Fibroblast of pulmonary artery (primary cell): ENCODE measurements at places on chromosomes 3 and 15.

- DNase-seq = no peak
Measured at GRCh38 chr3:146464783-146465182, 4.6 kb downstream of the PLSCR2 start.

DNA sequence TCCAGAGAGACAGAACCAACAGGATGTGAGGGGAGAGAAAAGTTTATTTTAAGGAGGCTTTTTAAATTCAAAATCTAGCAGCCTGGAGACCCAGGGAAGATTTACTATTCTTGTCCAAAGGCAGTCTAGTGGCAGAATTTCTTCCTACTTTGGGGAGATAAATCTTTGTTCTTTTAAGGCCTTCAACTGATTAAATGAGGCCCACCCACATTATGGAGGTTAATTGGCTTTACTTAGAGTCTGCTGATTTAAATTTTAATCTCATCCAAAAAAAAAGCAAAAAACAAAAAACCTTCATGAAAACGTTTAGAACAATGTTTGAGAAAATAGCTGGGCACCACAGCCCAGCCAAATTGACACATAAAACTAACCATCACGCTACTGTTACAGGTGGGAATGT lies 41.3 kb downstream of the TMOD3 start:
- no peak for DNase-seq

GRCh38 chr15:85766001-85766831 lies 28.5 kb downstream of the KLHL25 start:
- no peak for DNase-seq

- no peak for DNase-seq
Measured at GRCh38 chr3:112889357-112889756, 42.7 kb upstream of the CD200R1L start.

DNA sequence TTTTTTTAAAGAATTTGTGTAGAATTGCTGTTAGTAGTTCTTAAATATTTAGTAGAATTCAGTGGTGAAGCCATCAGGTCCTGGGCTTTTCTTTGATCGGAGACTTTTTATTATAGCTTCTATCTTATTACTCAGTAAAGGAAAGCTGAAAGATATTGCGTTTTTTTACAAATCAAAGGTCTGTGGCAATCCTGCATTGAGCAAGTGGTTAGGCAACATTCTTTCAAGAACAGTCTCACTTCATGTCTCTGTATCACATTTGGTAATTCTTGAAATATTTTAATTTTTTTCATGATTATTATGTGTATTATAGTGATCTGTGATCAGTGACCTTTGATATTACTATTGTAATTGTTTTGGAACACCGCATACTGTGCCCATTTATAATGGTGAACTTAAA lies 140.8 kb downstream of the UNC13C start:
- DNase-seq = peak; percentile 17

GRCh38 chr3:189941679-189942078 lies 179.0 kb downstream of the P3H2 start:
- DNase-seq = peak; percentile 27

DNA sequence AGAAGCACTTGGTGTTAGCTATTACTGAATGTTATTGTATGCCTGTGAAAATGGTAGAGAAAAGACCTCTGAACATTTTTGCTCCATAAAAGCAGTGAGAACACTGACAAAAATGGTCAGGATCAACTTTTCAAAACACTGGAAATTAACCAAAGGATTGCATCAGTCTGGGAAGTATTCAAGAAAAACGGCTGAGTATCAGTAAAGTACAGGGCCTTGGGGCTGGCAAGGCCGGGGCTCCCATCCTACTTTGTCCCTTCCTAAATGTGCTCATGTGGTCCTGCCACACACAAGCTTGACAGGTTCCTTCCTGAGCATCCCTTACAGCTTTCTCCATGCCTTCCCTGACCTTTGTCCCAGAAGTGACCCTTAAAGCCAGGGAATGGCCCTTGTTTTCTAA lies 84.0 kb downstream of the CFAP20DC start:
- peak; percentile 34 for DNase-seq

- no peak for DNase-seq
Measured at GRCh38 chr15:82124331-82125263, 78.8 kb upstream of the MEX3B start.

- no peak for DNase-seq
Measured at GRCh38 chr3:173785004-173785403, 387.5 kb downstream of the NLGN1 start.

DNA sequence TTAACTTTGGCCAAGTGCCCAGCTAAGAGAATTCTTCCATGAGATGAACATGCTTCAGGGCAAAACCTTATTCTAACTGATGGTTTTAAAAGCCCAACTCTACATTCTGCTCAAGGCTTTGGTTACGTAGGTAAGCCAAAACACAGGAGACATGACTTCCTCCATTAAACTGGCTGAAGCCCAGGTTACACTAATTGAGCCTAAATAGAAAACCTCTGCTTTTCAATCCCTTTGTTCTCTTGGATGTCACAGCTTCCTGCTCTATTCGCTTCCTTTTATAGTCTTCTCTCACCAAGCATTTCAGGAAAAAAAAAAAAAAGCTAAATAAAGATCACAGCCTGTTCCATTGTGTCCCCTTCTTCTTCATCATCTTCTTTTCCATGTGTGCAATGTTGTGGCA lies 420.4 kb downstream of the TIGIT start:
- DNase-seq = peak; percentile 6

DNA sequence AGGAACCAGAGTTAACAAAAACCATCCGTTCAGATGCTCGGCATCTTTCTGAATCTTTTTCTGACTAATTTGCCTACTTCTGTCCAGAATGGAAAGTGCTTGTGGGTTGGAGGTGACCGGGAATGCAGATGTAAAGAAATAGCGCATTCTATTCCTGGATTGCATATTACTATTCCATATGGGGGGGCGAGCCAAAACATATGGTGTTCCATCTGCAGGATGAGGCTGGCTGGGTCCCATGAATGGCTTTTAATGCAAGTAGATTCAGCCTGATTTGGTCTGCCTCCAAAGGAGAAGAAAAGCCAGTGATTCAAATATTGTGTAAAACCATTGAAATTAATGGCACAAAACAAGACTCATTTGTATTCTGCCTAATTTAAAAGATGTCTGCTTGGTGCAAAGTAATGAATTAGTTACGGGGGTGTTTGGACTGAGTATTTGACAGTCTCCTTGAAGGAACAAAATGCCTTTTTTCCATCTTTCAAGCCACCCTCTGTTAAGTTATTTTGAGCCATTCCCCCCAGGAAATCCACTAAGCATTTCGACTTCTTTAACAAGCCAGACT lies 99.0 kb downstream of the ST8SIA2 start:
- DNase-seq = no peak

GRCh38 chr15:71350622-71351378 lies 235.5 kb downstream of the THSD4 start:
- DNase-seq = no peak

GRCh38 chr15:82750831-82751180 lies 41.1 kb upstream of the AP3B2 start:
- DNase-seq = no peak

GRCh38 chr3:100106094-100106493 lies 8.2 kb downstream of the FILIP1L start:
- no peak for DNase-seq

GRCh38 chr15:67520321-67521028 lies 456 bp upstream of the C15orf61 start:
- no peak for DNase-seq

GRCh38 chr15:80157215-80157614 lies 4.4 kb downstream of the FAH start:
- DNase-seq = no peak

GRCh38 chr15:63931556-63931955 lies 97.8 kb upstream of the HERC1 start:
- DNase-seq = no peak

- no peak for DNase-seq
Measured at GRCh38 chr3:173957646-173958045, 560.1 kb downstream of the NLGN1 start.

GRCh38 chr3:17307482-17307881 lies 422.7 kb downstream of the PLCL2 start:
- DNase-seq = peak; percentile 8

DNA sequence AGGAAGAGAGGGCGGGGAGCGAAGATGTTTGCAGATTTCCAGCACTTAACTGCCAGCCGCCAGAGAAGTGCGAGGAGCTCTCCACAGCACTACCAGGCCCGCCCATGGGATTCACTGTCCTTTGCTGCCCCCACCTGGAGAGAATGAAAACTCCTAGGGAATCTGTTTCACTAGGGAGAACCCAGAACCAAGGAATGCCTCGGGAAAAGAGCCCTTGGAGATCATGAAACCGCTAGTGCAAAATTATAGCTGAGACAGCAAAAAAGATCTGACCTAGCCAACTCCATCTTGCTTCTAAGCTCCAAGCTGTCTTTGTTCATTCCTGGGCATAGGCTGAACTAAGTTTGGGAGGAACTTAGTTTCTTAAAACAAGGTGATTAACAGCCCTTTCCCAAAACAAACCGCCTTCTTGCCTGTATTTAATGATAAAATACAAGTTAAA lies 82.6 kb upstream of the GCNT3 start:
- peak; percentile 89 for DNase-seq

- no peak for DNase-seq
Measured at GRCh38 chr3:26350853-26351252, 271.7 kb upstream of the LRRC3B start.

DNA sequence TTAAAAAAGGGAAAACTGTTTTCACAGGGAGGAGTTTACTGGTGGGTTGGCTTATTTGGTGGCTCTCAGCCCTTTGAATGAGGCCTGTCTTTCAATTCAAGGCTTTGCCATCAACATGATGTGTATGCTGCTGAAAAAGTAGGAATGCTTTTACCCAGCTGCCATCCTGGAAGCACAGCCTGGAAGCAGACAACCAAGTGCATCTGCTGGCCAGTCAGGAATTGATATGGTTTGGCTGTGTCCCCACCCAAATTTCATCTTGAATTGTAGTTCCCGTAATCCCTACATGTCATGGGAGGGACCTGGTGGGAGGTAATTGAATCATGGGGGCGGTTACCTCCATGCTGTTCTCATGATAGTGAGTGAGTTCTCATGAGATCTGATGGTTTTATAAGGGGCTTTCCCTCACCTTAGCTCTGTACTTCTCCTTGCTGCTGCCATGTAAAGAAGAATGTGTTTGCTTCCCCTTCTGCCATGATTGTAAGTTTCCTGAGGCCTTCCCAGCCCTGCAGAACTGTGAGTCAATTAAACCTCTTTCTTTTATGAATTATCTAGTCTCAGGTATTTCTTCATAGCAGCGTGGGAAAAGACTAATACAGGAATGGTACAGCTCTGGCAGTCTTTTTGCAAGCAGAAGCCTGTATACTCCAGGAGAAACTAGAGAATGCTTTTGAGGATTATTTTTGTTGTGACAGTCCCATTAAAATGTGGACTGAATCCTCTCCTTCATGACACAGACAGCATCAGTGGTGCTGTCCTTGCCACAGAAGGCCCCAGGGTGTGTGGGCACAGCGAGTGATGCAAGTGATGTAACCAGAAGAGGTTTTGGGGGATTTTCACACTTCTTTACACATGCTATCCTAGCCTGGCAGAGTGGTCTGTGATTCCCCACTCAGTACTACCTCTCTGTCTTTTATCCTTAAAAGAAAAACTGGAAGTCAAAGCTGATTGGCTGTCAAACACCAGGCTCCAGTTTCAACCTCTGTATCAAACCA lies 20.0 kb downstream of the PLCL2 start:
- no peak for DNase-seq

DNA sequence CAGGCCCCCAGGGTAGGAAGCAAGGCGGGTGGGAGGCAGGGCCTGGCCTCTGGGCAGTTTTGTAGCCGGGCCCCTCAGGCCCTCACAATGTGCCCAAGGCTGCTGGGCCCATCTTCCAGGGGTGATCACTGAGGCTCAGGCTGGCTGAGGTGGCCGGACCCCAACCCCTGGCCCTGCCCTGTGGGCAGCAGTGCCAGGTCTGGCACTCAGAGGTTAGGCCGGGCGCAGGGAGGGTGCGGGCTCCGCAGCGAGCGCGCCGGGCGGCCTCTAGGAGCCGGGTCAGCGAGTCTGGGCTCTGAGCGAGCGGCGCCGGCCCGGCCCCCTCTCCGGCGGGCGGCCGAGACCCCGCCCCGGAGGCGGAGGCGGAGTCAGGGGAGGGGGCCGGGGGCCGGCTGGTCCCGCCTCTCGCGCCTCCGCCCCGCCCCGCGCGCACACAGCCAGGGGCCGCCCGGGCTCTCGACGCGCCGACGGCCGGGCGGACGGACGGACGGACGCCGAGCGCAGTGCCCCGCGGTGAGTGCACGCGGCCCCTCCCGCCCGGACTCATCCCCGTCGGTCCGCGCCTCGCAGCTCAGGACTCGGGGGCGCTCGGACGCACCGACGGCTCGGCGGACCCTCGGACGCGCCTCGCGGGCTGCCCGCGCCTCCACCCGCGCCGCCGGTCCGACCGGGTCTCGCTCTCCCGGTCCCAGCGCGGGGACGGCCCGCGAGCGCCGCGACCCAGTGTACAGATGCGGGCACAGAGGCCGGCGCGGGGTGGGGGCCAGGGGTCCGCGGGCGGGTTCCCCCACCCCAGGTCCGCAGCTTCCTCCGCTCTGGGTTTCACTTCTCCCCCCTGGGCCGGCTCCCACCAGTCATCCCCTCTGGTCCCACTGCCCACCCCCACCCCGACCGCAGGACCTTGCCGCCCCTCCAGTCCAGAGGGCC lies at the start of gene FBLN2:
Gene FBLN2 (plus strand): TSS at position 430 of the 927 bp plus-strand sequence. CDS start 21,231 bp downstream, outside the sequence.
- peak; percentile 48 for DNase-seq

GRCh38 chr3:138418601-138419206 lies 15.7 kb upstream of the ESYT3 start:
- peak; percentile 24 for DNase-seq

DNA sequence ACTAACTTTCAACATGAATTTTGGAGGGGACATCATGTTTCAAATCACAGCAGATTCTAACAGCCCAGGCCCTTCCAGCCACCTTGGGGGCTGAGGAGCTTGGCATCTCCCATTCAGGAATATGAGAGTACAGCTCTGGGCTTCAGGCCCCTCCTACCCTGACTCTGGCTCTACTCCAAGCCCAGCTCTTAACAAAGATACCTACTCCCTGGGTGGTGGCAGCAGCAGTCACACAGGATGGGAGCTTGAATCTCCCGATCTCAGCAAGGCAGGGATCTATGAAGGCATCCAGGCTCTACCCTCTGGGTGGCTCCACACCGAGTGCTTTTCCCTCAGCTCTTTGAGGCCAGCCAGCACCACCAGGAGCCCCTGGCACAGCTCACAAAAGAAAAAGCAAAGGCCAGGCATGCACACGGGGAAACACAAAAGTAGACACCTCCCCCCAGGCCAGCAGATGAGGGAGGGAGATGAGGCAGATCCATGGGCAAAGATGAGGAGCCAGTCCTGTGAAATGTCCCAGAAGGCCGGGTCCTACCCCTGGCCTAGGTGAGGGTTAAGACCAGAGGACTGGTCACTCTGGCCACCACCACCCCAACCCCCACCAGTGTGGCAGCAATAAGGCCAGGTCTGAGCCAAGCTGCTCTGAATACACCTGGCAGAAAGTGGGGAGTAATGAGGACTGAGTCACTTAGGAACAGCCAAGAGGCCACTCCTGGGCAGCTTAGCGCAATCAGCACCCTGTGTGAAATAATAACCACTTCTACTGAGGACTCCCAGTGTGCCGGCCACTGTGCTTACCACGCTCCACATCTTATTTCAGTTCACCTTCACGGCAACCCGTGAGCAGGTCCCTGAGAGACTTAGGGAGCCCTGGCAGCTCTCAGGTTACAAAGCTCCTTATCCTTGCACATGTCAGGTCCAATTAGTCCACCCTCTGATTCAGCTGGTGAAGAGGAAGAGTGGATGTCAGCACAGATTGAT lies 24.3 kb downstream of the PLA2G4F start:
- no peak for DNase-seq
